ENCODE measurements at places on chromosomes 2 and 18.

DNA sequence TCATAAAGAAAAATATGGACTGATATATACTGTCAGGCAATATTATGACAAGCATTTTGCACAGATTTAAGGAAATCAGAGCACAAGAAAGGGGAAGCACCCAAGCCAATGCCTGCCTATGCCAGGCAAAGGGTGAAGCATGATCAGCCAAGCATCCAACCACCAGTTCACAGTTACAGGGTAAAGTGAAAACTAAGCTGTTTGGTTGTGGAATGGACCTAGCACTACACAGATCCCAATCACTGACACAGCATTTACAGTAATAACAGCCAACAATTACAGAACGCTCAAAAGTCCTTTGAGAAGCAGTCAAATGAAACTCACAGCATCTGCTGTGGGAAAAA is 90.3 kb downstream of the SP3 start:
- no peaks in the 10 kb centered on the region for H3K36me3 ChIP-seq
- no peak overlapping the region for H3K4me3 ChIP-seq
- no peak for DNase-seq
- H3K4me1 ChIP-seq, result no peaks in the 10 kb centered on the region
- no peak overlapping the region for H3K27ac ChIP-seq

GRCh38 chr2:230690439-230690838 is 22.2 kb upstream of the CAB39 start:
- H3K4me3 ChIP-seq, result no peak overlapping the region
- DNase-seq, result no peak
- no peaks in the 10 kb centered on the region for H3K27me3 ChIP-seq
- no peaks in the 10 kb centered on the region for H3K36me3 ChIP-seq
- H3K27ac ChIP-seq, result no peak overlapping the region

- no peak for DNase-seq
- no peaks in the 10 kb centered on the region for H3K4me1 ChIP-seq
- no peak overlapping the region for H3K4me3 ChIP-seq
- no peaks in the 10 kb centered on the region for H3K27me3 ChIP-seq
- no peaks in the 10 kb centered on the region for H3K36me3 ChIP-seq
- H3K27ac ChIP-seq, result no peak overlapping the region
Measured at GRCh38 chr2:119104414-119104813, 54.1 kb downstream of the C1QL2 start.

GRCh38 chr2:221943076-221943810 is 355.6 kb downstream of the PAX3 start:
- no peak for DNase-seq
- H3K27me3 ChIP-seq, result no peaks in the 10 kb centered on the region
- H3K36me3 ChIP-seq, result no peaks in the 10 kb centered on the region
- no peak overlapping the region for H3K4me3 ChIP-seq
- H3K4me1 ChIP-seq, result no peaks in the 10 kb centered on the region

- no peak overlapping the region for H3K27ac ChIP-seq
- H3K4me1 ChIP-seq, result peaks cover 14% of the 10 kb centered on the region
- no peak overlapping the region for H3K4me3 ChIP-seq
- DNase-seq, result no peak
- no peaks in the 10 kb centered on the region for H3K27me3 ChIP-seq
Measured at GRCh38 chr2:236960531-236960930, 125.2 kb upstream of the COPS8 start.

DNA sequence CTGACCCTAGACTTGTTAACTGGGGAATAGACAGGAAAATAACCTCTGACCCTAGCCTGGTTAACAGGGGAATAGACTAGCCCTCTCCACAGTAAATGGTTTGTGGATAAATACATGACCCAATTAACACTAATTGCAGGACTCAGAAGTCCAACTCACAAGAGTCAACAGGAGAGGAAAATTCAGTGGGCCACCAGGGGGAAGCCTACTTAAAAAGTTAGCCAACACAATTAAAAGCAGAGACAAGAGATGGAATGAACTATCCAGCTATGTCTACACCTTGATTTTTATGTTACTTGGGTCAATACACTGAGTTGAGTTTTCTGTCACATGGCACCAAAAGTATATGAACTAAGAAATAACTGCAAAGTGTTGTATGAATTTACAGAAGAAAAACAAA is 158.8 kb upstream of the SLC39A10 start:
- H3K4me1 ChIP-seq, result no peaks in the 10 kb centered on the region
- H3K27me3 ChIP-seq, result no peaks in the 10 kb centered on the region
- no peak overlapping the region for H3K27ac ChIP-seq
- DNase-seq, result peak; percentile 27
- no peaks in the 10 kb centered on the region for H3K36me3 ChIP-seq

DNA sequence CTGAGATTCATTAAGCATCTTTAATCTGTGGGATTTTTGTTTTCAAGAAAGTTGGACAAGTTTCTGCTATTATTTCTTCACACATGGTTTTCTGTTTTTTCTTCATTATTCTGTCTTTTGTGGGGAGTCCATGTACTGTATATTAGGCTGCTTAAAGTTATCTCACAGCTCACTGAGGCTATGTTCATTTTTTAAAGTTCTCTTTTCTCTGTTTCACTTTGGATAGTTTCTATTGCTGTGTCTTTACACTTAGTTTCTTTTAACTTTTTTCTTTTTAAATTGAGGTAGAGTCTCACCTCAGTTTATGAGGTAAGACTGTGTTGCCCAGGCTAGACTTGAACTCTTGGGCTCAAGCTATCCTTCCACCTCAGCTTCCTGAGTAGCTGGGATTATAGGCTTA is 8.6 kb downstream of the OSBPL6 start:
- no peak overlapping the region for H3K4me3 ChIP-seq
- no peak for DNase-seq
- no peaks in the 10 kb centered on the region for H3K27me3 ChIP-seq
- no peaks in the 10 kb centered on the region for H3K4me1 ChIP-seq

GRCh38 chr2:8805278-8806210 is 31.9 kb downstream of the KIDINS220 start:
- no peak overlapping the region for H3K4me3 ChIP-seq
- DNase-seq, result no peak
- no peak overlapping the region for H3K27ac ChIP-seq
- peaks cover 54% of the 10 kb centered on the region for H3K36me3 ChIP-seq
- no peaks in the 10 kb centered on the region for H3K27me3 ChIP-seq

GRCh38 chr2:240948905-240949790 is 43.0 kb downstream of the CROCC2 start:
- DNase-seq, result no peak
- H3K4me1 ChIP-seq, result no peaks in the 10 kb centered on the region
- H3K36me3 ChIP-seq, result no peaks in the 10 kb centered on the region
- H3K27ac ChIP-seq, result no peak overlapping the region
- no peak overlapping the region for H3K4me3 ChIP-seq
- H3K27me3 ChIP-seq, result no peaks in the 10 kb centered on the region

GRCh38 chr2:129896226-129897100 is 83.0 kb upstream of the RAB6C start:
- H3K4me3 ChIP-seq, result no peak overlapping the region
- no peak for DNase-seq
- H3K27ac ChIP-seq, result no peak overlapping the region
- no peaks in the 10 kb centered on the region for H3K4me1 ChIP-seq

DNA sequence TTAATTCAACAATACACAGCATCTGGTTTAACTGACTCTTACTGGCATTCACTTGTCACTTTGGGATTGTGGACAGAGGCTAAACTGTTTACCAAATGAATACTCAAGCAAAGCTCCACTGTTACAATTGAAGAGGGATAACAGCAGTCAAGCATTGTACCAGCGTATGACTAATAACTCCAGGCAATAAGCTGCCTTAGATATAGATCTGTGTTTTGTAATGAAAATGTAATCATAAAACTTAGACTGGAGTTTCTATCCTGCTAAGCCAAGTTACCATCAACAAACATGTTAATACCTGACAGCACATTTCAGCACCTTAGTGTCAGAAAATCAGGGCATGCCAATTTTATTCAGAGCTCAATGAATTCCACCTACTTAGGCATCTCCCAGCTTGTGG is 889.5 kb downstream of the EPHA4 start:
- no peaks in the 10 kb centered on the region for H3K27me3 ChIP-seq
- H3K36me3 ChIP-seq, result no peaks in the 10 kb centered on the region
- DNase-seq, result no peak
- H3K4me1 ChIP-seq, result no peaks in the 10 kb centered on the region

- DNase-seq, result no peak
- peaks cover 10% of the 10 kb centered on the region for H3K4me1 ChIP-seq
- H3K36me3 ChIP-seq, result no peaks in the 10 kb centered on the region
- peak overlapping the region; percentile 7 for H3K27ac ChIP-seq
- H3K27me3 ChIP-seq, result no peaks in the 10 kb centered on the region
Measured at GRCh38 chr2:217960351-217960750, 42.4 kb downstream of the TNS1 start.

- no peaks in the 10 kb centered on the region for H3K36me3 ChIP-seq
- DNase-seq, result no peak
- H3K4me1 ChIP-seq, result no peaks in the 10 kb centered on the region
- no peak overlapping the region for H3K4me3 ChIP-seq
Measured at GRCh38 chr2:155412598-155412997, 714.1 kb downstream of the KCNJ3 start.

- no peak overlapping the region for H3K4me3 ChIP-seq
- peaks cover 4% of the 10 kb centered on the region for H3K4me1 ChIP-seq
- no peaks in the 10 kb centered on the region for H3K27me3 ChIP-seq
- H3K36me3 ChIP-seq, result no peaks in the 10 kb centered on the region
- no peak overlapping the region for H3K27ac ChIP-seq
Measured at GRCh38 chr2:5764041-5764440, 71.9 kb downstream of the SOX11 start.

DNA sequence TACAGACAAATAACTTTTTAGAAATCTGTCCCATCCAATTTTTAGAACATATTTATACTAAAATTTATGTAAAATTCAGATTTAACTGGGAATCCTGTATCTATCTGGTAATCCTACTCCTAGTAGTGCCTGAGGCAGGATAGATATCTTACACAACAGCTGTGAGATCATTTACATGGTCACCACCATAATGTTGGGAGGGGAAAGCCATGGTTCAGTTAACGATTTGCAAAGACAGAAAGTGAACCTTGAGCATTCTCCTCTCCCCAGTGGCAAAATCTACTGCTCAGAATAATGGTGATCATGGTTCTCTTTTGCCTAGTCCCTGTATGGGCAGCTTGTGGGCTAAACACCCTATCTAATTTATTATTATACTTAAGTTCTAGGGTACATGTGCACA is 7.7 kb upstream of the TMEM247 start:
- H3K36me3 ChIP-seq, result no peaks in the 10 kb centered on the region
- no peaks in the 10 kb centered on the region for H3K4me1 ChIP-seq
- H3K27me3 ChIP-seq, result peaks cover 2% of the 10 kb centered on the region
- H3K4me3 ChIP-seq, result no peak overlapping the region

GRCh38 chr2:143477714-143478443 is 348.7 kb downstream of the ARHGAP15 start:
- peaks cover 4% of the 10 kb centered on the region for H3K4me1 ChIP-seq
- no peaks in the 10 kb centered on the region for H3K27me3 ChIP-seq
- H3K27ac ChIP-seq, result no peak overlapping the region
- no peak for DNase-seq
- H3K36me3 ChIP-seq, result no peaks in the 10 kb centered on the region

GRCh38 chr2:240965905-240966456 is 32.4 kb upstream of the SNED1 start:
- H3K4me3 ChIP-seq, result no peak overlapping the region
- peaks cover 25% of the 10 kb centered on the region for H3K4me1 ChIP-seq
- H3K27me3 ChIP-seq, result no peaks in the 10 kb centered on the region
- DNase-seq, result no peak
- no peak overlapping the region for H3K27ac ChIP-seq

DNA sequence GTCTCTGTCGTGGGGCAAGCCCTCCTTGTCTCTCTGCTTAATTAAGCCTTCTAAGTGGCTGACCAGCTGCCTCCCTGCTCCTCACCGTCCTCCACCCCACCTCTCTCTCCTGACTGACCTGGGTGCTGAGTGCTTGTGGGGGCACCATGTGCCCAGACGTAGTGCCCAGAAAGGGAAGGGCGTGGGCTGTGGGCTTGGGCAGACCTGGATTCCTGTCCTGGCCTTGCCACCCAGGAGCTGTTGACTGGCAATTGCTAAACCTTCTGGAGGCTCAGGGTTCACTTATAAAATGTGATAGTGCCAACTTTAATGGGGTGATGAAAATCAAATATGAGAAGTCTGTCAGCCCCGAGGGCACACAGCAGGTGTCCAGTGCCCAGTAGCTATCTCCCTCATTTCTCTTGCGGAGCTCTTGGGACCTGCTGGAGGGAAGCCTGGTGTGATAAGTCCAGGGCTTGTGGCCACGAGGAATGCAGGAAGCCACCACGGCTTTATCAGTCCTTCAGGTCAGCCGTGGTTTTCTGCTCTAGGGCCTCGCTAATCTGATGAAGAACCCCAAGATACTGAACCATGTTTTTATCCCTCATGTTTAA is 22.0 kb upstream of the INHBB start:
- H3K4me1 ChIP-seq, result no peaks in the 10 kb centered on the region
- no peaks in the 10 kb centered on the region for H3K36me3 ChIP-seq

DNA sequence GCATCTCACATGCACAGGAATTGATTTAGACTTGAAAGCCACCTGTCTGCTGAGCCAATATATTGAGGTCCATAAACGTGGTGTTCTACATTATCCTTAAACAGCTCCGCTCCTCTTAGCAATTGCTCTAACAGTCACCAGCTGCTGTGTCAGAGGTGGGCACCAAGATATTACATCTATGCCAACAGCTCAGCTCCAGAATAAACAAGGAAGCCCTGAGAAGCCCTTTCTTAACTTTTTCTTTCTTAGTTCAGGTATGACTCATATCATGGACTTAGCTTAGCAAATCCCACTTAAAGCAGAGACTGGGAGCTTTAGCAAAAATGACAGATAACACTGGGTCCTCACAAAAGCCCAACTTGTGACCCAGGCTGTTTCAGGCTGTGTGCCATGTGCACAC is 436.6 kb downstream of the IRS1 start:
- no peak overlapping the region for H3K4me3 ChIP-seq
- no peaks in the 10 kb centered on the region for H3K4me1 ChIP-seq
- no peak overlapping the region for H3K27ac ChIP-seq
- H3K36me3 ChIP-seq, result no peaks in the 10 kb centered on the region
- DNase-seq, result no peak

DNA sequence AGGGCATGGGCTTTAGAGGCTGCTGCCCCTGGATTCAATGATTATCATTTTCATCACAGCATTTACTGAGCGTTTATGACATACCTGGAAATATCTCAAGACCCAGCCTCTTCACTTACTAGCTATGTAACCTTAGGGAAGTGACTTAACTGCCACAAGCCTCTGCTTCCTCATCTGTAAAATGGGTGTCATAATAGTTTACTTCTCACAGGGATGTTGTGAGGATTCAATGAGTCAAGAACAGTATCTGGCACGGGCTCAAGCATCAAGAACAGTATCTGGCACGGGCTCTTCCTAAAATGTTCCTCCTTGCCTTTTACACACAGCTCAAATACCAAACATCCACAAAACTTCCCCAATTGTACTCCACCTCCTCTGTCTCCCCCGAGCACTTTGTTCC is 31.4 kb downstream of the LGALSL start:
- no peak overlapping the region for H3K4me3 ChIP-seq
- H3K4me1 ChIP-seq, result peaks cover 5% of the 10 kb centered on the region
- no peak for DNase-seq
- no peaks in the 10 kb centered on the region for H3K36me3 ChIP-seq
- no peak overlapping the region for H3K27ac ChIP-seq
